Articular chondrocyte of knee joint (primary cell): ENCODE measurements at places on chromosomes 5 and 9. TPM values are rescaled to one million over a fixed set of nuclear protein-coding genes. Genes with fewer than 3 reads are reported as not detected.

The PCDHGC5 gene
- 4.7 and 8.1 TPM in 2 replicates for total RNA-seq

The SPATA6L gene
- 1.8 TPM in 2 replicates for total RNA-seq

The PCDHB6 gene
- 0.65 and 0.97 TPM in 2 replicates for total RNA-seq

The PAIP1 gene
- 110 and 117 TPM in 2 replicates for total RNA-seq

The CDKN2B gene
- total RNA-seq = 2.5 and 5.9 TPM in 2 replicates

The FRMD3 gene
- total RNA-seq = 0.11 and 0.13 TPM in 2 replicates

The RFX3 gene
- 2.5 and 4.5 TPM in 2 replicates for total RNA-seq

The PDE6A gene
- not detected in 2 replicates for total RNA-seq

The DMGDH gene
- 7.2 and 8.4 TPM in 2 replicates for total RNA-seq

The KCNV2 gene
- total RNA-seq = not detected in 2 replicates

The MYMK gene
- total RNA-seq = not detected in 2 replicates
